ENCODE measurements at places on chromosomes 5 and 9.

DNA sequence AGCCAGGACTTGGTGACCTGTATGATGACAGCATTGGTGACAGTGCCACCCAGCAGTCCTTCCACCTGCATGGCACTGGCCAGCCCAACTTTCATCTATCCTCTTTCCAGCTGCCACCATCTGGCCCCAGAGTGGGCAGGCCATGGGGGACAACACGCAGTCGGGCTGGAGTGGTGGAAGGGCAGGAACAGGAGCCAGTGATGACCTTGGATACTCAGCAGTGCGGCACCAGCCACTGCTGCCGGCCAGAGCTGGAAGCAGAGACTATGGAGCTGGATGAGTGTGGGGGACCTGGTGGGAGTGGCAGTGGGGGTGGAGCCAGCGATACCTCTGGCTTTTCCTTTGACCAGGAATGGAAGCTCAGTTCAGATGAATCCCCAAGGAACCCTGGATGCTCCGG, 56.9 kb downstream of the RUSC2 start:
- no peak for DNase-seq

GRCh38 chr5:180803181-180804128, 849 bp upstream of the MGAT1 start:
- no peak for DNase-seq

DNA sequence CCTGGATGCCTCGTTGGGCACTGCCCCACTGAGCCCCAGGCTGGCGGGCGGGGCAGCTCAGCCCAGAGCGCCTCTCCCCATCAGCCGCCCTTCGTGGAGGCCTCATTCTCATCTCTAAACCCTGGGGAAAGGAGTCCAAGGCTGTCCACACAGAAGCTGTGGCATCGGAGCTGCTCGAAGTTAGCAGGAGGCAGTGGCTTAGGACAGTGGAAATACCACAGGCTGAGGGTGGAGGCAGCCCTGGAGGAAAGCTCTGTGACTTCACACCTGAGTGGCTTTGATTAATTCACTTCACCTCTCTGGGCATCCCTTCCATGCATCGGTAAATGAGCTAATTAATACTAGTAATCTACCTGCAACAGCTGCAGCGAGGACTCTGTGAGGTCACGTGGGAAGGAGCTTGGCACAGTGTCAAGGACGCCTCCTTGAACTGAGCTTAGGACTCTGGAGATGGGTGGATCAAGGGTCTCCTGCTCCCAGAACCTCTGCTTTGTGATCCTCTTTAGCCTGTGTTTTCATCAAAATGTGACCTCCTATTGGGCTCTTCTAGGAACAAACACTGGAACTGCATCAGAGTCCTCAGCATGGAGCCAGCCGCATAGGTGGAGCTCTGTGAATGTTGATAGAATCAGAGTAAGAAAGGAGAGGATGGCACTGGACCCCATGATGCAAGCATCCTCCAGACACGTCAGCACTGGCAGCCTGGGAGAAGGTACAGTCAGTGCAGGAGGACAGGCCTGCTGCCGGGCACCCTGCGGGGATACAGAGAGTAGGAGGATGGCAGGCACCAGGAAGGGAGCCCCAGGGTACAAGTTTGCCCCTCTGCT, 842 bp upstream of the ANGPTL2 start:
- DNase-seq = peak; percentile 81

DNA sequence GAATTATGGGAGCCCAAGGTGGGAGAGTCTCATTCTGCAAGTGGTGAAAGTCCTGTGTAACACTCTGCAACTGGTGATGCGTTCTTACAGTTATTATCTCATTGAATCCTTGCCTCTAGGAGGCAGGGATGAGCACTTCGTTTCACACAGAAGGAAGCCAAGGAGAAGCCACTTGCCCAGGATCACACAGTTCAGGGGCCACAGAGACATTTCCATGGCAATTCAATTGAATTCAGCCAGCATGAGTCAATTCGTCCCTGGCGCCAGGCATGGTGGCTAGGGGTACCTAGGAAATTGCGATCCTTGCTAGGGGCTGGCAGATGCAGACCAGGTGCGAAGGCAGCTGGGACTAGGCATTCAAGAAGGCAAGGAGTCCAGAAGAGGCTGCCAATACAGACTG, 26.2 kb downstream of the LHX2 start:
- DNase-seq = no peak

DNA sequence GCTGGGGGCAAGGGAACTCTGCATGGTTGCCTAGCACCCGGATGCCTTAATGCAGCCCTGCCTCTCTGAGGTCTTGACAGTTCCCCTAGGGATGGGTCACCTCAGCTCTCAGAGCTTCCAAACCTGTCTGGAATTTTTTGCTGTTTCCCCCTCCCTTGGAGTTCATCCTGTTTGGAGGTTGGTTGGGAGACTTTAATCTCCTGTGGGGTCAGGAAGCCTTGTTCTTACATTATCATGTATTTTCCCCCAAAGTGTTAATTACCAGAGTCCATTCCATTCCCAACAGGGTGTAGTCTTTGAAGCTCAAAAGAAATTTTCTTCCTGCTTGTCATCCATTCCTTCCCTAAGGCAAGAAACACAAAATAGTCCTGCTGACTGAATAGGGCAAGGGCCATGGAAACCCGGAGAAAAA, 150.3 kb upstream of the SPRY4 start:
- DNase-seq = no peak

DNA sequence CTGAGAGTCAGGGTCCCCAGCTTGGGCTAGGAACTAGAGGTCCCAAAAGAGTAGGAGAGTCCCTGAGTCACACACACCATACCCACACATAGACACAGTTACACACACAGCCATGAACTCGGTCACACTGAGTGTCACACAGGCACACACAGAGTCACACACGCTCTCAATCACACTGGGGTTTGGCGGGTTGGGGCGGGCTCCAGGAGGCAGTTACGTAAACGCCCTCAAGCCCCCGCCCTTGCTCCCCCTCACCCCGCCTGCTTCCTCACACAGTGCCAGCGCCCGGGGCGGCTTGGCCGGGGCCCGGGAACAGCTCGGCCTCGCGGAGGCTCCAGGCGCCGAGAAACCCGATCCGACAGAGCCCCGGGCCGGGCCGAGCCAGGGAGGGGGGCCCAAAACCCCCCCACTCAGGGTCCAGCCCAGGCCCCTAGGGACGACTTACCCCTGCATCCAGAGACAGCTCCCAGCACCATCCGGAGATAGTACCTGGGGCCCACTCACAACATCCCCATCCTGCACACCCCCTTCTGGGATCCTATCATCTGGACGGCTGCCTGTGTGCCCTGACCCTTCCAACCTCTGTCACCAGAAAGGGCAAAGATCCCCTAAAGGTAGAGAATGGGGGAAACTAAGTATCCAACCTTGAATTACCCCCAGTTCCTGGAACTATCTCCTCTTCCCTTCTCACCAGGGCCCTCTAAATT, 3.5 kb upstream of the CNTFR start:
- peak; percentile 17 for DNase-seq

DNA sequence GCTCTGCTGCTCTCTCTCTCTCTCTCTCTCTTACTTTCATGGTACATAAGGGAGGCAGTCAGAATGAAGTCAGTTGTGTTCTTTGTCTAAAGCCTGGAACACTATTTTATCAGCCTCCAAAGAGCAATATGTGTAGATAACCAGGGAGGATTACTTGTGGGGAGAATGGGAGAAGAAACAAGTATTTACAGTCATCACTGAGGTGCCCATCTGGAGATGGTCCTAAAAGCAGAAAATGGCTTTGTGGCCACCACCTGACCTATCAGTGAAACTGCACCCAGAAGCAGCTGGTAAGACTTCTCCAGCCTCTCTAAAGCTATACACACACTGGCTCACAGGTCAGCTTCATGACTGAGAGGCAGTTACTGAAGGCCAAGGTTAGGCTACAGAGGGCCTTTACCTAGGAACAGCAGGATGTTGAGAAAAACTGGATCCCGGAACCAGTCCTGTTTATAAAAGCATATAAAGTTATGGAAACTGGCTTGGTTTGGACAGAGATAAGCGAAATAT, 75.1 kb downstream of the MRPS27 start:
- DNase-seq = peak; percentile 14

DNA sequence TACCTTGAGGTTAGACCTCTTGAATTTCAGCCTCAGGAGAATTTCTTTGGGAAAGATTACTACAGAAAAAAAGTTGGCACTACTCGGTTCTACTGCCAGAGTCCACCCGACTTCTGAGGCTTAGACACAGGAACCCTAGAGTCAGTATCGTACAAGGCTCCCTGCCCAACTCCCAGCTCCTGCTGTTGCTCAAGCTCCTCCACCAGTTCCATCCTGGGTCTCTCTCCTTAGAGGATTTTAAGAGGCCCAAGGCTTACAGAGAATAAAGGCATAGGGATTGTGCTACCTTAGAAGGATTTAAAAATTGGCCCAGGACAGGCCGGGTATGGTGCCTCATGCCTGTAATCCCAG, 29.0 kb upstream of the SSBP2 start:
- DNase-seq = no peak

DNA sequence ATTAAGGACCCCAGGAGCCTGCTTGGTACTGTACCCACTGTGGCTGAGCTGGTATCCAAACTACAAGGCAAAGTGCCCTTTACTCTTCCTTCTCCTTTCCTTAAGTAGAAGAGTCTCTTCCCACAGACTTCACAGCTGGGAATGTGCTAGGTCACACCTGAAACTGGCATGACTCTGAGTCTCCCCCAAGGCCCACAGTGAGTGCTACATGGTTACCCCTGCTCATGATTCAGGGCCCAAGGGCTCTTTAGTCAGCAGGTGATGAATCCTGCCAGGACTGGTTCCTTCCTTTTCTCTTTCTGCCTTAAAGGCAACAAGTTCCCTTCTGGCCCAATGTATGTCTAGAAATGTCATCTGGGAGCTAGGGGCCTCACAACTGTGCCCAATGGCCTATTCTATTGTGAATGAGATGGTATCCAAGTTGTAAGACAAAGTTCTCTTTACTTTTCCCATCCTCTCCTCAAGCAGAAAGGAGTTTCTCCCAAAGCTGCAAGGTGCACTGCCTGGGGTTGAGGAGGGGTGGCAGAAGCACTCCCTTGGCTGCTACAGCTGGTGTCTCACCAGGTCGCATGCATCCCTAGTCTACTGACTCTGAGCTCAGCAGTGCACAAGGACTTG, 134.4 kb downstream of the TMEM38B start:
- DNase-seq = no peak

Measured in DMS79 treated with DMSO at 0.1 percent for 48 hours (cell line).